ENCODE measurements at places on chromosomes 3 and 15.

DNA sequence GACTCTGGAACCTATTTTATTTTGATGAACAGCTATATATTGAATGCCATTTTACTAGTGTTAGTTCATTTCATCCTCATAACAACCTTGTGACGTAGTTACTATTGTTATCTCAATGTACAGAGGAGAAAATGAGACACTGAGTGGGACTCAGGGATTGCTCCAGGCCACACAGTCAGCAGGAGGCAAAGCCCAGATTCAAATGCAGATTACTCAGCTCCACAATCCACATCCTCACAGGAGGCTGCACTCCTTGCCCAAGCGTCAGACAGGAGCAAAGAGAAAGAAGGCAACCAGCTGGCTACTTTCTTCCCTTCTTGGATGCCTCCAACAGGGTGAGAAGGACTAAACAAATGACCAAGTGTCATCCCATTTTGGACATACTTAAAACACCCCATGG is 92.0 kb upstream of the CCDC54 start:
- DNase-seq, result no peak
- H3K27me3 ChIP-seq, result peaks cover 2% of the 10 kb centered on the region
- H3K4me3 ChIP-seq, result no peak overlapping the region
- H3K4me1 ChIP-seq, result peaks cover 4% of the 10 kb centered on the region

DNA sequence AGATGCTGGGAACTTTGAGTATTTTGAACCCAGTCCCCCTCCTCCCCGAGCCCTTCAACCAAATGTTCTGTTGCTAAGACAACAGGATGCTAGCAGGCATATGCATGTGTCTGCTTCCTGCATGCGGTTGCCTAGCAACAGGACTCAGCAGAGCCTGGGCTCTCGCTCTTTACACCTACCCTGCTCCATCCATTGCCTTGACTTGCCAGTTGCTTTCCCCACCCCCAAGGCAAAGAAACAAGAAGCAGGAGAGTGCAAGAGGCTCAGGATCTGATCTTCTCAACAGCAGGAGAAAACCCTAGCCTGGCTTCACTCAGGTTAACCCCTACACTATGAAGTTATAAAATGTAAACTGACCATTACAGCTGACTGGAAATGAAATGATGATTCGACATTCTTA is 393.0 kb downstream of the IGSF11 start:
- H3K27ac ChIP-seq, result no peak overlapping the region
- no peaks in the 10 kb centered on the region for H3K4me1 ChIP-seq
- H3K27me3 ChIP-seq, result peaks cover 3% of the 10 kb centered on the region
- no peaks in the 10 kb centered on the region for H3K36me3 ChIP-seq

- H3K27me3 ChIP-seq, result no peaks in the 10 kb centered on the region
- DNase-seq, result no peak
- H3K27ac ChIP-seq, result no peak overlapping the region
- H3K4me1 ChIP-seq, result peaks cover 10% of the 10 kb centered on the region
- H3K4me3 ChIP-seq, result no peak overlapping the region
- H3K36me3 ChIP-seq, result peaks cover 2% of the 10 kb centered on the region
These were observed 13.7 kb upstream of the ULK4 start for GRCh38 chr3:41975416-41976103.

DNA sequence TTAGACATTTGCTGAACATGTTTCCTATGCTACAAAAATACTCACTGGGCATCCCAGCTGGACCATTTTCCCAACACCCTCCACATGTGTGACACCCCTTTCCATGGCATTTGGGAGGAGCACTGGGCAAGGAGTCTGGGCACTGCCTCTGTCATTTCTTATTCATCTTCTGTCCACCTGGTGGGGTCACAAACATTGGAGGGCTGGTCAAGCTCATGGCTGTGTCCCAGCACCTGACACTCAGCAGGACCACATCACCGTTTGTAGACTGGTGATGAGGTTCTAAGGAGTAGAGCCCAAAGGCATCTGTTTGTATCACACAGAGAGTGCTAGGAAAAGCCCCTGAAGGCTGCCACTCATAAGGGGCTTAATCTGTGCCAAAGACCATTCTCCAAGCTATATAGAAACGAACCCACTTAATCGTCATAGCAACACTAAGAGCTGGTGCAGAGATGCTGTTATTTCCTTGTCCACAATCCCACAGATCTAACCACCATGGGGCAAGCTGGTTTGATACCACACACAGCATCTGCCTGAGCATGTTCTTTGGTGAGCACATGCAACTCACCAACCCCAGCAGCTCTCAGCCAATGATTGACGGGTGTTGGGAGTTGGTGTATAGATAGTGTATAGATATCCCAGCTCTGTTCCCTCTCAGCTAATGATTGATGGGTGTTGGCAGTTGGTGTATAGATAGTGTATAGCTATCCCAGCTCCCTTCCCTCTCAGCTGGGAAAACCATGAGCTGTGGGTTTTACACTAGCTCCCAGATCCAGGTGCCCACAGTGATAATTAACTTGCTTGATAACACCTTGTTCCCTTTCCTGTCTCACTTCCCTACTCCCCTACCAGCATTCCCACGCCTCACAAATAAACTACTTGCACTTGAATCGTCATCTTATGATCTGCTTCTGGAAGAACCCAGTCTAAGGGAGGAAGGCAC is 42.7 kb upstream of the ATP2B2 start:
- H3K36me3 ChIP-seq, result no peaks in the 10 kb centered on the region
- H3K4me1 ChIP-seq, result peaks cover 11% of the 10 kb centered on the region
- no peak overlapping the region for H3K27ac ChIP-seq

DNA sequence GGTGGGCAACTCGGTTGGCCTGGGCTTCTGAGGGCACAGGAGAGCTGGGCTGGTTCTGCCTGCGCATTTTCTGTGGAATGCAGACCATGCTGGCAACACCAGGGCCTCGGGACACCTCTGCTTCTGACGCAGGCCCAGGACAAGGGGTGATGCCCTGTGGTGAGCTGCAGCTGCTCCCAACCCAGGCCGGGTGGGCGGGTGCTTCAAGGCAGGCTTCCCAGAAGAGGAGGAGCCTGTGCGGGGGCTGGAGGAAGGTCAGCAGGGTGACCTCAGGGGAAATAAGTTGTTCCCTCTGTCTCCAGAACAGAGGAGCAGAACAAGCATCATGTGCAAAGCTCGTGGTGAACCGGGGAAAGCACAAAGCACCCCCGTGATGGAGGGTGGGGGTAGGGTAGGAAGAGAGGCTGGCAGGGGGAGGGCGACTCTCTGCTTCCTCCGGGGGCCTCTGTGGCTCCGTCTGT is 11.0 kb upstream of the PLXNA1 start:
- H3K36me3 ChIP-seq, result peaks cover 7% of the 10 kb centered on the region
- no peak overlapping the region for H3K4me3 ChIP-seq
- DNase-seq, result no peak
- no peak overlapping the region for H3K27ac ChIP-seq
- H3K4me1 ChIP-seq, result peaks cover 6% of the 10 kb centered on the region
- peaks cover 14% of the 10 kb centered on the region for H3K27me3 ChIP-seq

GRCh38 chr15:63301088-63301487 is 23.7 kb downstream of the APH1B start:
- DNase-seq, result no peak
- H3K27ac ChIP-seq, result no peak overlapping the region
- no peaks in the 10 kb centered on the region for H3K27me3 ChIP-seq
- peaks cover 35% of the 10 kb centered on the region for H3K36me3 ChIP-seq
- H3K4me1 ChIP-seq, result peaks cover 2% of the 10 kb centered on the region

DNA sequence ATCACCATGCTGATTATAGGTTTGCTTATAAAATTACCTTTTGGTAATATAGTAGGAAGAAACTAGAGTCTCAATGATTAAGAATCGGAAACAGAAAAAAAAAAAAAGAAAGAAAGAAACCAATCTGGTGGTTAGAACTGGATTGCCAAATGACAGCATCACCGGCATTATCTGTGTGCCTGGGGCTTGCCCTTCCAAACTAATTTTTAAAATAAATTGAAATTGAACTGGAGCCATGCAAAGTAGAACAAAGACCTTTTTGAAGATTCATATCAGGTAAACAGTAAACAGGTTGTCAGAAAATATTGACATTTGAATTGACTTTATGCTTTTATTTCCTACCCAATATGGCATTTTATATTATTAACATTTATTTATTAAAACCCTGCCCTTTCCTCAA is 11.2 kb upstream of the CPB1 start:
- no peak for DNase-seq
- H3K27me3 ChIP-seq, result no peaks in the 10 kb centered on the region
- no peaks in the 10 kb centered on the region for H3K4me1 ChIP-seq
- H3K36me3 ChIP-seq, result no peaks in the 10 kb centered on the region
- no peak overlapping the region for H3K27ac ChIP-seq

DNA sequence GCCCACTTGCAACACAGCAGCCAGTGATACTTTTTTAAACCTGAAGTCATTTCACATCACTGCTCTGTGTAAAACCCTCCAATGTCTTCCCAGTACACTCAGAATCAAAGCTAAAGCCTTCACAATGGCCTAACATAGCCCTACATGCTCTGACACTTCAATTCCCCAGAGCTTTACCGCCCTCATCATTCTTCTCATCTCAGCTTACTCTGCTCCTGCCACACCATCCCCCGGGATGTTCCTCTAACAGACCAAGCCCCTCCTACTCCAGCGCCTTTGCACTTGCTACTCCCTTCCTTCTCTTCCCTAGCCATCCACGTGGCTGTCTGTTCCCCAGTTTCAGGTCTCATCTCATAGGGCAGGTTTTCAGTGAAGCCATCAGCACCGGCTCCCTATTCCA is 194.0 kb downstream of the SSR3 start:
- H3K36me3 ChIP-seq, result no peaks in the 10 kb centered on the region
- DNase-seq, result no peak
- peaks cover 2% of the 10 kb centered on the region for H3K4me1 ChIP-seq

- peaks cover 12% of the 10 kb centered on the region for H3K4me1 ChIP-seq
- no peak for DNase-seq
- peaks cover 4% of the 10 kb centered on the region for H3K36me3 ChIP-seq
- H3K4me3 ChIP-seq, result no peak overlapping the region
These were observed 48.1 kb downstream of the STARD5 start for GRCh38 chr15:81275711-81276392.

GRCh38 chr3:23253214-23253613 is 50.1 kb downstream of the UBE2E2 start:
- peaks cover 46% of the 10 kb centered on the region for H3K4me1 ChIP-seq
- H3K27ac ChIP-seq, result no peak overlapping the region
- no peak for DNase-seq
- peaks cover 5% of the 10 kb centered on the region for H3K36me3 ChIP-seq

GRCh38 chr3:34346656-34347055 is 548.2 kb downstream of the PDCD6IP start:
- H3K27ac ChIP-seq, result no peak overlapping the region
- no peaks in the 10 kb centered on the region for H3K27me3 ChIP-seq
- DNase-seq, result no peak
- no peaks in the 10 kb centered on the region for H3K4me1 ChIP-seq
- H3K36me3 ChIP-seq, result peaks cover 1% of the 10 kb centered on the region

DNA sequence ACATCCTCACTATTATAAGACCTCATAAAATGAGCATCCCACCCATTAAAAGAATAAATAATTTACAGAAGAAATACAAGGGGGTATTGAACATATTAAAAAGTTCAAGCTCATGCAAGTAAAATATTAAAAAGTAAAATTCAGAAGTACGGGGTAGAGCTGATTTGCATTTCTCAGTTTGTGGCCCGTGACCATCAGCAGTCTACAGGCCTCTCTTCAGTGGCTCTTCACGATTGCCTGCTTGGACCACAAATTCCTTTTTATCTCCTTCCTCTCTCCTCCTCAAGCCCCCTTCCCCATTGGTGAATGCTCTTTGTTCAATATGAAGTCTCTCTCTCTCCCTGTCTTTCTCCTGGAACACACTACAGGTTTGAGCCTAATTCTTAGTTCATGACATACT is 19.1 kb downstream of the CYP8B1 start:
- H3K27me3 ChIP-seq, result peaks cover 10% of the 10 kb centered on the region
- no peak overlapping the region for H3K27ac ChIP-seq
- H3K4me1 ChIP-seq, result peaks cover 9% of the 10 kb centered on the region
- H3K36me3 ChIP-seq, result peaks cover 6% of the 10 kb centered on the region

- H3K36me3 ChIP-seq, result no peaks in the 10 kb centered on the region
- H3K4me3 ChIP-seq, result no peak overlapping the region
- H3K4me1 ChIP-seq, result no peaks in the 10 kb centered on the region
- DNase-seq, result no peak
- no peaks in the 10 kb centered on the region for H3K27me3 ChIP-seq
These were observed 269.3 kb upstream of the UBE2E2 start for GRCh38 chr3:22933841-22934116.

DNA sequence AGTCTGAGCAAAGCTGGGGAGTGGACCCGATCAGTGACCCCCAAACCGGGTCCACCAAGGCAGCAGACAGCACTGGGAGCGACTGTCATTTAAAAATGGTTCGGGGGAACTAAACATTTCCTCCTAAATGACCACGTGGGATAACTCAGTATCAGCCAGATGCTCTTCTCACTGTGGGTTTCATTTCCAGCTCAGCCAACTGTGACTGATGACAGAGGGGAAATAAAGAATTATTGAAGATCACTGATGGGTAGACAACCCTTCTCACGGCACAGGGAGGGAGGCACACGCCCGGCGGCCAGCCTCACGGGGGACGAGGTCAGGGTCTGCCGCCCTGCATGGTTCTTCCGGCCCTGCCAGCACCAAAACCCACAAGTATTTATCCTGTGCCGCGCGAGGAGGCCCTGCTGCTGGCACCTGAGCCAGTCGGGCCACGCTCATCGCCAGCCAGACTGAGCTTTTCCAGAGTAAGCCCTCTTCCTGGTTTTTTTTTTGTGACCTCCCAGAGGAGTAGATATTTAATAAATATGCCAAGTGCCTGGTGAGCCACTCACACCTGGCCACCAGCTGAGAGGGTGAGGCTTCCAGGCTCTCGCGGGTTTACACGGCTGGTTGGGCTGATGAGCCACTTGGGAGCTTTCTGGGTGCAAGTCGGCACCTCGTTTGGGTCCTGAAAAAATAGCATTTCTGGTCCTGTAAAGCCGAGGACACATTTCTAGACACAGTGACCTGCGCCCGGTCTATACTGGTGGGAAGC is 6.2 kb downstream of the MELTF start:
- DNase-seq, result peak; percentile 62
- peak overlapping the region; percentile 49 for H3K27ac ChIP-seq
- peaks cover 8% of the 10 kb centered on the region for H3K27me3 ChIP-seq
- peak overlapping the region; percentile 72 for H3K4me3 ChIP-seq
- no peaks in the 10 kb centered on the region for H3K36me3 ChIP-seq

DNA sequence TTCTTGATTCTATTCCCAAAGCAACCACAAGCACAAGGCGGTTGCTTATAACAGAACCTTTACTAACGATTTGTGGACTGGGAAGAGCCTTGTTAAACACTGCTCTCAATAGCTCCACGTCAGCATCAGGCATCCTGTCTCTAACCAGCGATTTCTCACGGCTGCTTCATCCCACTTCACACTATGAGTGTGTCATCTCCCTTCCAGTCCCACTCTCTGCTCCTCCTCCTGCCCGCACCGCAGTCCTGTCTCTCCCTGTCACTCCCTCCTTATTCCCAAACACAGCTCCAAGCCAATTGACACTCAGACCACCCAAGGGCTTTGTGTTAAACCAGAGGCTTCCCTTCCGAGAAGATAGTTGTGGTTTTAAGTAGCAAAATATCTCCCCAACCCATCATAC is 94.8 kb downstream of the ABHD5 start:
- H3K27ac ChIP-seq, result no peak overlapping the region
- no peaks in the 10 kb centered on the region for H3K4me1 ChIP-seq
- peaks cover 16% of the 10 kb centered on the region for H3K27me3 ChIP-seq
- H3K36me3 ChIP-seq, result no peaks in the 10 kb centered on the region
- H3K4me3 ChIP-seq, result no peak overlapping the region

All from memory B cell (primary cell).